ENCODE measurements at places on chromosomes 1 and 21. TPM values are rescaled to one million over a fixed set of nuclear protein-coding genes. Genes with fewer than 3 reads are reported as not detected.

Gene SPATA21
- not detected for total RNA-seq

Gene FCRL6
- total RNA-seq = 0.33 TPM

Gene BMP8A
- total RNA-seq = 0.16 TPM

Gene ADAMTS5
- 3.0 TPM for total RNA-seq

Gene LIN28A
- total RNA-seq = not detected

Gene DAB1
- 0.77 TPM for total RNA-seq

Gene MMEL1
- 0.82 TPM for total RNA-seq

Gene S100A9
- total RNA-seq = 62.2 TPM

Gene DMBX1
- total RNA-seq = not detected

Gene TSTD1
- 13.4 TPM for total RNA-seq

Gene IBA57
- 15.0 TPM for total RNA-seq

Gene ANKRD35
- 0.77 TPM for total RNA-seq

Gene HSD17B7
- 5.1 TPM for total RNA-seq

Gene BNIPL
- total RNA-seq = 0.47 TPM

Gene EVA1C
- 13.9 TPM for total RNA-seq

Gene KIF17
- 4.6 TPM for total RNA-seq

Gene DRAXIN
- total RNA-seq = 0.05 TPM

Gene FAM43B
- 1.9 TPM for total RNA-seq

Gene GBP3
- total RNA-seq = 7.9 TPM

Gene LAX1
- not detected for total RNA-seq

Gene TMEM69
- total RNA-seq = 23.5 TPM

Gene SH2D5
- not detected for total RNA-seq

Gene MX2
- total RNA-seq = 5.4 TPM

Gene HIVEP3
- total RNA-seq = 5.7 TPM

Gene FOXO6
- total RNA-seq = 2.1 TPM

Gene ACOT11
- 64.8 TPM for total RNA-seq

Gene LCE3E
- total RNA-seq = not detected

Gene TAL1
- 4.3 TPM for total RNA-seq

Gene COL11A1
- not detected for total RNA-seq

Gene CRP
- not detected for total RNA-seq

Gene PKLR
- not detected for total RNA-seq

Gene OR10J5
- total RNA-seq = not detected

Gene FAM151A
- total RNA-seq = 0.80 TPM

Gene CRYAA
- total RNA-seq = not detected

Gene SELENBP1
- 66.3 TPM for total RNA-seq

Gene PPOX
- total RNA-seq = 15.2 TPM

Gene ODF2L
- 6.4 TPM for total RNA-seq

Gene TLR5
- 2.3 TPM for total RNA-seq

Gene GPR153
- total RNA-seq = 4.8 TPM

Gene S100A3
- 0.36 TPM for total RNA-seq

Gene DEPDC1
- 0.27 TPM for total RNA-seq

Gene IQGAP3
- total RNA-seq = 0.36 TPM

Gene NBPF10
- 0.69 TPM for total RNA-seq

Gene PLCH2
- 0.16 TPM for total RNA-seq

Gene TMPRSS2
- not detected for total RNA-seq

Gene RGS18
- total RNA-seq = 0.71 TPM

Gene SAMD13
- total RNA-seq = 2.0 TPM

Gene SETD4
- 10.1 TPM for total RNA-seq

Gene RGS4
- 3.2 TPM for total RNA-seq

Gene COL18A1
- total RNA-seq = 66.5 TPM

Gene RSPO1
- not detected for total RNA-seq

Gene OR2G2
- total RNA-seq = not detected

Gene CYP4Z1
- total RNA-seq = 0.71 TPM

Gene EPHA8
- not detected for total RNA-seq

Gene ALX3
- total RNA-seq = not detected

Gene AJAP1
- total RNA-seq = 0.16 TPM
